ENCODE measurements at places on chromosomes 16 and 17.

DNA sequence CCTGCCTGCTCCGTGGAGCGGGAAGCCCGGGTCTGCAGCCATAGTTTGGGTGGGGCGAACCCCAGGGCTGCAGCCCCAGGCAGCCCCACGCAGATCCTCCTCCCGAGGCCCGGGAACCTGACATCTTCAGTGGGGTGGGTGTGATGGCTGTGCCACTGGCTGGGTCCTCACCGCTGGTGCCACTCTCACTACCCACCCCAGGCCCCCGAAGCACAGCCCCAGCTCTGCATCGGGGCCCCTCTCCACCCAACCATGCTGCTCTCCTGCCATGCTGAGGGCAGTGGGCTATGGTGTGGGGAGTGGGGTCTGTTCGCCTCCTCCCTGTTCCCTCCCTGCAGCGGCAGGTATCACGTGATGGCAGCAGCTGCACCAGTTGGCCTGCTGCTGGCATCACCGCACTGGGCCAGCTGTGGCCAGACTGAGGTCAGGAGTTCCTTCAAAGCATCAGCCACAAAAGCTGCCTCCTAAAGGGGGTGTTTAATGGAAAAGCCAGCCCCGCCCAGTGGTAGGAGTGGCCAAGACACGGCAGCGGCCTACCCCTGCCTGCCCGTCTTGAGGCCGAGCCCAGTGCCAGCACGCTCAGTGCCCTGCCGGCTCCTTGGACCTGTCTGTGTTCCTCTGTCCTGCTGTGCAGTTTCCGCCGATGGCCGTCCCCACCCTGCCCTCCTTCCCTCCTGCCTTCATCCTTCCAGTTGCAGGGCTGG is 10.8 kb downstream of the KCTD5 start:
- no peak for DNase-seq

DNA sequence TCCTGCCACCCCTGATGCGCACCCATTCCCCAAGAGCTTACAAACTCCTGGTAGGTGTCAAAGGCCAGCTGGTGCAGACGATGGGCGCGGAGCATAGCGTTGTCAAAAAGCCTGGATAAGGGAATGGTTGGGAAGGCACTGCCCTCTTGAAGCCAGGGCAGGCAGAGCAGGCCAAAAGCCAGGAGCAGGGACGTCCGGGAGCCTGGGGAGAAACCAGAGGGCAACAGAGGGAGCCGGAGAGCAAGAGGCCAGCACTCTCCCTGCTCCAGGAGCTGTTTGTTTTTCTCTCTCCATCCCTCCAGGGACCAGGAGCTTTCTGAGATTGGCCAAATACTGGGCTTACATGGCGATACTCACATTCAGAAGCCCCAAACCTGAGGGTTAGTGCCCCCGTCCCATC is 334 bp downstream of the GH1 start:
- DNase-seq, result no peak

DNA sequence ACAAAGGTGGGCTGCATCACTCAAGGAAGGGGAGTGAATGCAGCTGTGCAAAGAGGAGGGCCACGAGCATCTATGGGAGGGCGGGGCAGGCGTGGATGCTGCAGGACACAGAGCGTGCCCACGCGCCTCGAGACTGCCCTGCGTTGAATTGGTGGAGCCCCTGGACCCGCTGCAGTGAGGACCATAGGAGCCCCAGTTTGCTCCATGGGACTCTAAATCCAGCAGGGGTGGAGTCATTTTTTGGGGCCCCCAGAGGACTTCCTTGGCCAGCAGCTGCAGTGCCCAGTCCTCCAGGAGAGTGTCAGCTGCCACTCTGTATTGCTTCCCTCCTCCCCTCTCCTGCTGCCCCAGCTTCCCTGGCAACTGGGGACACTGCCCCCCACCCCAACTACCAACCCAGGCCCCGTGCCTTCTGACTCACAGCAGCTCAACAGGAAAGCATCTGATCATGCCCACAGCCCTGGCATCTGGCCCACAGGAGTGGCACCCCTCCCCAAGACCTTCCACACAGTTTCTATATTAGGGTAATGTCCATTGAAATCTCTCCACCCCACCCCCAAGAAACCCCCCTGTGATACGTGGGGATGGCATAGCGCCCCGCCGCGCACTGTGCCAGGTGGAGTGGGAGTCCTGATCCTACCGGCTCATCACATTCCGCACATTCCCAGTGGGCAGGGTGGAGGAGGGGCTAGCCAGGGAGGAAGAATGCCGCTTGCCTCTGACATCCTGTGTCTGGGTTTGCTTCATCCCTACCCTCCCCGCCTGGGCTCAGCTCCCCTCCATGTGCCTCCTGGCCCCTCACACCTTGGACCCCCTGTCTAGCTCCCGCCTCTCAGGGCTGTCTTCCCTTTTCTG is 27.8 kb upstream of the ITGA3 start:
- DNase-seq, result no peak

GRCh38 chr17:67187927-67188326 is 57.1 kb downstream of the HELZ start:
- no peak for DNase-seq

GRCh38 chr17:45264430-45264829 is 2.5 kb upstream of the SPATA32 start:
- no peak for DNase-seq

DNA sequence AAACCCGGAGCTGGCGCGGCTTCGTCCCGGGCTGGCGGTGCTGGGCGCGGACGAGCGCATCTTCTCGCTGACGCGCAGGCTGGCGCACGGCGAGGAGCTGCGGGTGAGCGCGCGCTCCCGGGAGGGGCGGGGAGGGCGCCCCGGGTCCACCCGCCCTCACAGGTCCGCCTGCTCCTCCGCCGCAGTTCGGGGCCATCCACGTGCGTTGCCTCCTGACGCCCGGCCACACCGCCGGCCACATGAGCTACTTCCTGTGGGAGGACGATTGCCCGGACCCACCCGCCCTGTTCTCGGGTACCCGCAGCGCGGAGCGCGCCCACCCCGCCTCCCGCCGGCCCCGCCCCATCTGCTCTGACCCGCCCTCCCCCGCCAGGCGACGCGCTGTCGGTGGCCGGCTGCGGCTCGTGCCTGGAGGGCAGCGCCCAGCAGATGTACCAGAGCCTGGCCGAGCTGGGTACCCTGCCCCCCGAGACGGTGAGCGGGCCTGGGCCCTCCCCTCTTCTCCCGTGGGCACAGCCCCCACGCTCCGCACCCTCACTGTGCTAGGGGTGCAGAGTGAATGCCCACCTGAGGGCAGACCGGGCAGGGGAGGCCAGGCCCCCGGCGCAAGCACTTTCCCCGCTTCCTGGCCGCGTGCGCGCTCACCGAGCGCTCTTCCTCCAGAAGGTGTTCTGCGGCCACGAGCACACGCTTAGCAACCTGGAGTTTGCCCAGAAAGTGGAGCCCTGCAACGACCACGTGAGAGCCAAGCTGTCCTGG is 1.4 kb downstream of the HAGHL start:
- no peak for DNase-seq

GRCh38 chr17:83203472-83204221 is 124.2 kb downstream of the METRNL start:
- no peak for DNase-seq

- no peak for DNase-seq
These were observed 759.1 kb upstream of the RBFOX1 start for GRCh38 chr16:6573577-6573976.

DNA sequence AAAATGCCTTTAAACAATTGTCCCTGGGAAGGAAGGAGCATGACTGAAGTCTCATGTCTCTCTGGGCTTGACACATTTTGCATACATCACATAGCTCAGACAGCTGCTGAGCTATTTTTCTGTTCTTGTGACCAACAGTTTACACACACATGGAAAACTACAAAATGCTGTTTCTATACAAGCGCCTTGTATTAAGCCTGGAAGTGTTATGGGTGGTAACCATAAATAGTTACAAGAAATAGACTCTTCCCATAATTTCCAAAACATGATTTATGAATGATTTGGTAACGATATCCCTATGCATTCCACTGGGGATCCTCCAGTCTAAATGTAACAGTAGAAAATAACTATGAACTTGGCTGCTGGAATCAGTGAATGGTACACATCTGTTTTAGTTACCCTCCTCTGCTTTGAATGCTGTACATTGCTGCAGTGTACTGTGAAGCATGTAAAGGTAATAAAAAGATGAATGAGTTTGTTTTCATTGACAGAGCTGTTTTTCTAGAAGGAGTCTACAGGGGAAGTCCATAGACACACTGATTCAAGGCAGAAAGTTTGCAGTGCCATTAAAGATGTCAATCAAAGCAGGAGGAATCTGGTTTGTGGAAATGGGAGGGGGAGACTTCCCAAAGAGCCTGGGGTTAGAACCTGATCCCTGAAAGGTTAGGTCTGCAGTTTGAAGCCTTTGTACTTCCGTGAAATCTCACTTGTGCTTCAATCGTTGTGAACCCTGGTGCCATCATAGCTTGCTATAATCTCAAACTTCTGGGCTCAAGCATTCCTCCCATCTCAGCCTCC is 5.0 kb downstream of the ACSF2 start:
- DNase-seq, result no peak

- DNase-seq, result no peak
These were observed 15.0 kb downstream of the MRM1 start for GRCh38 chr17:36616061-36617029.

GRCh38 chr16:77433146-77433545 is 1.7 kb downstream of the ADAMTS18 start:
- DNase-seq, result no peak

DNA sequence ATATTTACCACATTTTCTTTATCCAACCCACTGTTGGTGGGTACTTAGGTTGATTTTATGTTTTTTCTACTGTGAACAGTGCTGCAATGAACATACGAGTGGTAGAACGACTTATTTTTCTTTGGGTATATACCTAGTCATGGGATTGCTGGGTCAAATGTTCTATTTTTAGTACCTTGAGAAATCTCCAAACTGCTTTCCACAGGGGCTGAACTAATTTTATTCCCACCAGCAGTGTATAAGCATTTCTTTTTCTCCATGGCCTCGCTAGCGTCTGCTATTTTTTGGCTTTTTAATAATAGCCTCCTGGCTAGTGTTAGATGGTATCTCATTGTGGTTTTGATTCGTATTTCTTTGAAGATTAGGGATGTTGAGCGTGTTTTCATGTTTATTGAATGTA is 202.3 kb downstream of the LGALS9B start:
- DNase-seq, result no peak

DNA sequence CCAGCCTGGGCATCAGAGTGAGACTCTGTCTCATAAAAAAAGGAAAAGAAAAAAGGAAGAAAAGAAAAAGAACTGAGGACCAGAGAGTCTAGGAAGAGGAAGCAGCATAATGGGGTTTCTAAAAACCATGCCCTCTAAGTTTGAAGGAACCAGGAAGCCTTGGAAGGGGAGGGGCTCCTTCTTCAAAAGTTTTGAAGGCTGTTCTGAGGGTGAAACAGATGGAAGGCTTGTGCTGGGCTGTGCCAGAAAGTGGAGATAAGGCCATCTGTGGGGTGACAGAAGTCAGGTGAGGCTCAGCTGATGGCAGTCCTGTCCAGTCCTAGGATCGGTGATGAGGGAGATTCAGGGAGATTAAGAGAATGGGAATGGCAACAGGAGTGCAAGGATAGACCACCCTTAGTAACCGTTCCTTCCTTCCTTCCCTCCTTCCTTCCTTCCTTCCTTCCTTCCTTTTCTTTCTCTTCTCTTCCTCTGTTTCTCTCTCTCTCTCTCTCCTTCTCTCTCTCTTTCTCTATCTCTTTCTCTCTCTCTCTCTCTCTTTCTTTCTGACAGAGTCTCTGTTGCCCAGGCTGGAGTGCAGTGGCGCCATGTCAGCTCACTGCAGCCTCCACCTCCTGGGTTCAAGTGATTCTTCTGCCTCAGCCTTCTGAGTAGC is 182.6 kb downstream of the NTN1 start:
- no peak for DNase-seq

DNA sequence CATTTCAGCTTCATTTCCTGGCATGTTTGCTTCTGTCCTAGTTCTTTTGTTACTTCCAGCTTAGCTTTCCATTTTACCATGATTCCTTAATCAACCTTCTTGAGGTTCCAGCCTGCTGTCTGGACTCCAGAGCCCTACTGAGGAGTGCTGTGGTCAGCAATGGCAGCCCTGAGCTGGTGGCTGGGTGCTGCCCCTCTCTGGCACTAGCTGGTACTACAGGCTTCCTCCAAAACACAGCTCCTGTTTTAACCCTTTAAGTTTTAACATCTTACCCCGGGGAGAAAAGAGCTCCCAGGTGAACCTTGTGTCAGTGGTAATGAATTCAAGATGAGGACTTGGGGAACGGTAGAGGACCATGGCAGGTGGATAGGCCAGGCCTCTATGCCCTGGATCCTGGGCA is 395.5 kb downstream of the TMEM114 start:
- DNase-seq, result no peak

DNA sequence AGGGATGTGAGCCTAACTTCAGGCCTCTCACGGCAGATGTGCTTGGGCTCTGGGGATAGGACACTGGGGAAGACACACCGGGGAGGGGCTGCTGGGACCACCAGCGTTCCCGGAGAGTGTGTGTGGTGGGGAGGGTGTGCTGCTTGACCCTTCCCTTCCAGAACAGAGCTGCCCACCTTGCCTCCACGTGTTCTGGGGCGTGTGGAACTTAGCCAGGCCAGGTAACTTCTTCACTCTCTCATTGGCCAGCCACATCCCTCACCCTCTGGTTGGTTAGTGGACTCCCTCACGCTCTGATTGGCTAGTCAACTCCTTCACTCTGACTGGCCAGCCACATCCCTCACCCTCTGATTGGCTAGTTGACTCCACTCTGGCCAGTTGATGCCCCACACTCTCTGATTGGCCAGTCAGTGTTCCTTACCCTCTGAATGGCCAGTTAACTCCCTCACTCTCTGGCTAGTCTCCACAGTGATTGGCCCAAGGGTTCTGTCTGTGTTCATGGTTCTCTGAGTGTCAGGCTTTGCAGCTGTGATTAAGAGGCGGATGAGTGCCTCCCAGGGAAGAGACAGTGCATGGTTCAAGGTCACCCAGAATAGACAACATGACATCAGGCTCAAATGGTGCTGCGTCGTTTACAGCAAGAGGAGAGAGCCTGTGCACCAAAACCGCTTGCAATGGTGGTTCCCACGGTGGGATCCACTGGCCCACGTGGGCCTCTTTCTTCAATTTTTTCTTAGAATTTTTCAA is 10.0 kb downstream of the TMEM235 start:
- DNase-seq, result no peak

Data from NCI-H2107 (cell line).